Activated CD4-positive, alpha-beta T cell treated with anti-CD3 and anti-CD28 coated beads, Interleukin-2, amount 50 U/mL, for 4 hours (primary cell): ENCODE measurements at places on chromosomes 4 and X.

GRCh38 chr4:123485601-123486000 lies 89.0 kb downstream of the SPRY1 start:
- no peak for DNase-seq

DNA sequence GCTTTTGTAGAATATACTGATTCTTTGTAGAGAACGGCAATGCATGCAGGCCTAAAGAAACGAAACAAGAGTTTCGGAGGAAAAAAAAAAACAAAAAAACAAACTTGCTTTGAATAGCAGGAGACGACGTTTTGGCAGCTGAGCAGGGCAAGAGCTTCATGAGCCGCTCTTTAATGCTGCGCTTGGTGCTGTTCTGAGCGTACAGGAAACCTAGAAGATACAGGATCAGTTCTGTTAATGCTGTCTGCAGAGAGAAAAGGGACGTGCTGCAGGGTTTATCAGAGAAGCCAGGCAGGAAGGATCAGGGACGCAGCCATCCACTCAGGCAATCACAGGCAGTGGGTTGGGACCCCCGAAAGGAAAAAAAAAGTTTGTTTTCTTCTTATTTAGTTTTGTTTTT lies 182.2 kb downstream of the PACRGL start:
- DNase-seq, result no peak

GRCh38 chr4:183505611-183506388 lies 942 bp downstream of the ING2 start:
- DNase-seq, result peak; percentile 81

GRCh38 chrX:15864023-15864422 lies 9.4 kb upstream of the AP1S2 start:
- no peak for DNase-seq

DNA sequence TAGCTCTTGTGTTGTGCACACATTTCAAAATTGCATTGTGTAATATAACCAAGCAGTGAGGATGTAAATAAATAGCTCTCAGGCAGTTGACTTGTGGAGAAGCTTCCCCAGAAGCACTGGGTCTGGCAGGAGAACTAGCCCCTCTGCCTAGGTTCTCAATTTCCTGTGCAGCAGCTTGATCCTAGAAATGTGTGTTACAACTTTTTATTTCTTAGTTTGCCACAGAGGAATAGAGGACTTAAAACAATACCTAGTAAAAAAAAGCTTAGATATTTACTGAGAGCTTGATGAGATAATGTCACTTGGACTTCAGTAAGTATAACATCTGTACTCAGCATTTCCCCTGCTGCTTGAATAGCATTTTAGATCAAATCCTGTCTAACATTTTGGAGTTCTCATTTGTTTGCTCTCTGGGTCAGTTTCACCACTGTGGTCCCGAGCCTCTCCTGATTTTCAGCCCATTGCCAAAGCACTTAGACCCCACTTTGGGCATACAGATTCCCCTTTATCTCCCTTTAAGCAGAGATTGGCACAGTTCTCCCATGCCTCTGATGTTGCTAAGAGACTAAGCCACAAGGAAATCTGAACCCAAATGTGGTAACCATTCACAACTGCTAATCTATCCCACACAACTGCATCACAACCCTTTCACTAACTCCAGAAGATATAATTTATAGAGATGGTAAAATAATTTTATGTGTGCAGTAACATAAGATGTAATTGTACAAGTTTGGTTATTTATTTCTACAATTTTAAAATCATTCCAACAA lies 98.2 kb upstream of the NRK start:
- DNase-seq, result no peak

DNA sequence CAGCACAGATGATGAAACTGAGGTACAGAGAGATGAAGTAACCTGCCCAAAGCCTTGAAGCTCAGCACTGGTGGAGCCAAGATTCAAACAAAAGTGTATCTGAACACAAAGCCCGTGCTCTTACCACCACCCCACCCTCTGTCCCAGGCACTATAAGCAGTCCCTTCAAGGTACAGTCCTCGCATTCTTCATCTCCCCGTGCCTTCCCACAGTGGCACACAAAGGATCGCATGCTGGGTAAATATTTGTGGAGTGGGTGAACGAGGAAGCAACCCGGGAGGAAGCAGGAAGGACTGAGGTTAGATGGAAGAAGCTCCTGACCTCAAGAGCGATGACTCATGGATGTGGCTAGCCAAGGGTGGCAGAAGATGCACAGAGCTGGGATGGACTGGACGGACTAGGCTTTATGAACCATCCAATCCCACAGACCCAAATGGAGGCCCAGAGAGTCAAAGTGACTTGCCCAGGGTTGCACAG lies 18.4 kb downstream of the IQSEC2 start:
- no peak for DNase-seq

- no peak for DNase-seq
These were observed 184.0 kb downstream of the BMPR1B start for GRCh38 chr4:94941706-94942105.

- no peak for DNase-seq
These were observed 117.2 kb downstream of the PDHA2 start for GRCh38 chr4:95957054-95957453.

DNA sequence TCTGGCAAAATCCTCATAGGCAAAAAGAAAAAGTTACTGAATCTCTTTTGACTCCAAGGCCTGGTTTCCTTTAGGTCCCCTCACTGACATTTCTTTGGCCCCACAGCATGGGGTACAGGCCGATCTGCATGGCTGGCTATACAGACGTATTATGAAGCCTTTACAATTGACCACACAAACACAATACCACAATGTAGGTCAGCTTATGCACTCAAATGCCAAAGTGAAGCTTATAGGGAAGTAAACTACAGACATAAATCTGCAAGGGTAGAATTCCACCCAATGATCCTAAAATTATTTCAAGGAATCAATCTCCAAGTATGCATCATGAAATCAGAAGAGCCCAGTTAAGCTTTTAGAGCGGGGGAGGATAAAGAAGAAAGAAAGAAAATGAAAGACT lies 20.7 kb downstream of the STX18 start:
- no peak for DNase-seq

GRCh38 chrX:17602245-17602644 lies 135.0 kb upstream of the SCML1 start:
- no peak for DNase-seq

DNA sequence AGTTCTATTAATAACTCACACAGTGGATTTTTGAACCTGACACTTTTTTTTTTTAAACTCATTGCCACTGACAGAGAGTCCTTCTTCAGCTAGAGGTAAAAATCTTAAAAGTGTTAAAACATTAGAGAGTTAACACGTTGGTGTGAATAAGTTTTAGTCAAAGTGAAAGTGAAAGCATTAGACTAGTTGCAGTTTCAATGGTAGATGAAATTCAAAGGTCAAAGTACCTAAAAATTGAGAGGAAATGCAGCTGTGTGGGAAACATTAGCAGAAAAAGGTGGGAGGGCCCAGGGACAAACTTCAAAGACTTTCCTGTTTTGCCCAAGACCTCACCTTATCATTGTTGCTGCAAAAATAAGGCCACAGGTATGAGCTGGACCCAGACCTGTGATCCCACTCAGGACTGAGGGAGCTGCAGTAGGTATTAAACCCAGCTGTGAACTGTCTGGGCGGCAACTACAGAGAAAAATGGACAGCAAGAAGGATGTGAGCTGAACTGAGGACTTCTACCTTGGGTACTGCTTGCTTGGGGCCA lies 17.6 kb upstream of the GABRA4 start:
- no peak for DNase-seq

GRCh38 chrX:151082077-151082948 lies 94.1 kb upstream of the GPR50 start:
- DNase-seq, result peak; percentile 50
